ENCODE measurements at places on chromosomes 4 and X.

DNA sequence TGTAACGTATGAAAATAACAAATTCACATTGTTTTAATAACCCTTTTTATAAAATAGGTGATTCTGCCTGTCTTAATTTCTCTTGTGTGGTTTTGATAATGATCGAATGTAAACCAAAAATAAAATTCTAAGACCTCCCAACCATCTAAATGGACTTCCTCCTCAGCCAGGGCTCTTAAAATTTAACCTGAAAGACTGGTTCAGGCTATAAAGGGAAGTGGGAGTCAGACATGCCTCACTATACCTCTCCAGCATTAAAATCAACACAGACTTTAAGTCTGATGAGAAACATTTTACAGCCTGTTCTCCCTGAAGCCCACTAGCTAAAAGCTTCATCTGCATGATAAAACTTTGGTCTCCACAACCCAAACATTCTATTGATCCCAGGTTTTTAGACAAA is 97.6 kb upstream of the STIM2 start:
- no peak for DNase-seq

GRCh38 chr4:83504503-83504902 is 19.6 kb upstream of the ABRAXAS1 start:
- DNase-seq = no peak

DNA sequence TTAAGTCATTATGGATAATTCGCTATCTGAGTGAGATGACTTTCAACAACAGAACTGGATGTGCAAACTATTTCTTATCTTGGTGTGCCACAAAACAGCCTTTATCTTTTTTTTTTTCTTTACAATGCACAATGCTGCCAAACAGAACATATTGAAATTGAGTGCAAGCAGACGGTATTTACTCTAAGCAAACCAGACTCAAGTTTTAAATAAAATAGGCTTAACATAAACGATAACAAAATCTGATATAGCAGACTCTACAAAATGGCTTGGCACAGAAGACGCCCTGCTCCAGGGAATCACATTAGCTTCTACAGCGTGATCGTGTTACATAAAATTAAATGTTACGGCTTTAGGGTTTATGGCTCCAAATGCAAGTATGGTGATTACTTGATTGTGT is 9.6 kb upstream of the STK32B start:
- no peak for DNase-seq

DNA sequence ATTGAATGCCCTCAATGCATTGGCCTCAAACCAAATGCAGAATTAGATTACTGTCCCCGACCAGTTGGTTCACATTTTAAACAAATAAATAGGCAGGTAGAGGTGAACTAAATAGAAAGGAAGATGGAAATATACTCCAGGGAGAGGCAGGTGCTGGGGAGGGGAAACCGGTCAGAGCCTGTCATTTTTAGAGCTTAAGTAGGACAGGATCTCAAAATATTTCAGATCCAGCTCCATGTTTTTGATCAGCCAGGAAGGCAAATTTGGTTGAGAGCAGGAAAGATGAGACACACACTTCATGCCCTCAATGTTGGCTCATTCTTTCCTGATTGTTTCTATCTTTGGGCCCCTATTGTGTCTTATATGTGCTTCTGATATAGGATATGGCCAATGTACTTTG is 206.7 kb downstream of the SHROOM3 start:
- DNase-seq = no peak

GRCh38 chr4:38738940-38739803 is 43.6 kb downstream of the TLR10 start:
- DNase-seq = no peak

DNA sequence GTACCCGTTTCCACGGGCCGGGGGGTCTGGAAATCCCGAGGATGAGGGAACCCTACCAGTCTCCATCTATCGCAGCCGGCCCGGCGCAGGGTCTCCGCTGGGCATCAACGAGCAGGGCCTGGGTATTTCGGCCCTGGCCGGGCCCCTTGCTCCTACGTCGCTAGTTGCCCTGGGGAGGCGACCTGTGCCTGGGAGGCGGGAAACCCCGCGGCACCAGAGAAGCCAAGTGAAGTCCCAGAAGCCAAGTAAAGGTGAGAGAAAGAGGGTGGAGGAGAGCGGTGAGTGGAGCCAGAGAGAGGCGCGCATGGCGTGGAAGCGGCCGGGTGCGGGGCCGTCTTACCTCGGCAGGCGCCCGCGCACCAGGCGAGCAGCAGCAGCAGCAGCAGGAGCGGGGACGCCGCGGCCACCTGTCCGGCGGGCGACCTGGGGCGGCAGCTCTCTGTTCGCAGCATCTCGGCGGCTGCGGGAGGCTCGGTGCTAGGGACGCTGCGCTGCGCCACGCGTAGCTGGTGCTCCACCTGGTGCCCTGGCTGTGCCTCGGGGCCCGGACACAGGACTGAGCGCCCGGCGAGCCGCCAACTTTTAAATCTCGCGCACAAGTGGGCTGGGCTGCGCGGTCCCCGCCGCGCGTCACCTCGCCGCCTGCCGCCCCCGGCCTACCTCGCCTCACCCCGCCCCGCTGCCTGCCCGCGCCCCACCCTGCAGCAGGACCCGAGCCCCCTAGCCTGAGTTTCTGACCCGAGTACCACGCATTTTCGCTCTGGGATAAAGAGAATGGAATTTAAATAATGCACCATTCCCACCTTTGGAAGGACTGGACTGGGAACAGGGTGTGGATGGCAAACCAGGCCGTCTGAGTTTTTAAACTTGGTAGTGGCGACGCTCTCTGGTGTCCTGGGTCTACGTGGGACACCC is at the start of gene NMU:
Gene NMU (minus strand): TSS at position 558 of the 915 bp plus-strand sequence. CDS start 106 bp downstream, at position 452.
- no peak for DNase-seq

- DNase-seq = no peak
Measured at GRCh38 chrX:107686026-107686425, 57.7 kb downstream of the PRPS1 start.

DNA sequence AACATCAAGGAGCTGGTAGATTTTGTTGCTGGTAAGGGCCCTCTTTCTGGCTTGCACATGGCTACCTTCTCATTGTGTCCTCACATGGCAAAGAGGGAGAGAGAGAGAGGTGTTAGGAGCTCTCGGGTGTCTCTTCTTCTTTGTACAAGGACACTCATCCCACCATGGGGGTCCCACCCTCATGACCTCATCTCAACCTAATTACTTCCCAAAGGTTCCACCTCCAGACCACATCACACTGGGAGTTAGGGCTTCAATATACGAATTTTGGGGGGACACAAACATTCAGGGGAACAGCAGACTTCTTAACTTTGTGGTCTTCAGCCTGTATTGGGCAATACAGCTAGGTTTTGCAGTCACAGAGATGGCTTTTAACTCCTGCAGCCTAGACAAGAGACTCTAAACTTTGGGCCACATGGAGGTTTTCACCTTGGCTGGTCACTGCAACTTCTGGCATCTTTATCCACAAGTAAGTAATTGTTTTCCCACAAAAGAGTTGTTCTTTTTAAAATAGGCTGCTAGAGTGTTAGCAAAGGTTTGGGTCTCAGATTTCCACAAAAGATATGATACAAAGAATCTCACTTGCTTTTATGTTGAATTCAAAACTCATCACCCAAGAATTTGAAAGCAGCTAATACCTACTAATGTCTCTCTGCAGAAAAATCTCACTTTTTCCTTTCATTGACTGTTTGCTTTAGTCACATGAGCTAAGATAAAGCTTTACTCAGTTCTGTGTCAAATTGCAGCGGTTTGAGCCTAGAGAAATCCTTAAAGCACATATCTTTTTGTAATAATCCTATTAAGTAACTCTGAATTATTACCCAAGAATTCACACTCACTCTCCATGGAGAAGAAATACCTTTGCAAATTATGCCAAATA is 39.6 kb upstream of the BBS12 start:
- DNase-seq = no peak

DNA sequence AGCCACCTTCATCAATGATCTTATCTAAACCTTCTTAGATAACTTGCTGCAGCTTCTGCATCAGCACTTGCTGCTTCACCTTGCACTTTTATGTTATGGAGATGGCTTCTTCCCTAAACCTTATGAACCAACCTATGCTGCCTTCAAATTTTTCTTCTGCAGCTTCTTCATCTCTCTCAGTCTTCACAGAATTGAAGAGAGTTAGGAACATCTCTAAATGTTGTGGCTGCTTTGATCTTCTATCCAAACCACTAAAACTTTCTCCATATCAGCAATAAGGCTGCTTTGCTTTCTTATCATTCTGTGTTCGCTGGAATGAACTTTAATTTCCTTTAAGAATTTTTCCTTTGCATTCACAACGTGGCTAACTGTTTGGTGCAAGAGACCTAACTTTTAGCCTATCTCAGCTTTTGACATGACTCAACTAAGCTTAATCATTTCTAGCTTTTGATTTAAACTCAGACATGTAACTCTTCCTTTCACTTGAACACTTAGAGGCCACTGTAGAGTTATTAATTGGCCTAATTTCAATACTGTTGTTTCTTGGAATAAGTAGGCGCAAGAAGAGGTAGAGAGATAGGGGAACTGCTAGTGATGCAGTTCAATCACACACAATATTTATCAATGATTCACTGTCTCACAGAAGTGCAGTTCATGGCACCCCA is 36.1 kb upstream of the CORIN start:
- no peak for DNase-seq

GRCh38 chr4:73258436-73258685 is 237 bp downstream of the ANKRD17 start:
- DNase-seq = peak; percentile 38

- DNase-seq = no peak
Measured at GRCh38 chr4:75137302-75137701, 204.4 kb downstream of the PARM1 start.

DNA sequence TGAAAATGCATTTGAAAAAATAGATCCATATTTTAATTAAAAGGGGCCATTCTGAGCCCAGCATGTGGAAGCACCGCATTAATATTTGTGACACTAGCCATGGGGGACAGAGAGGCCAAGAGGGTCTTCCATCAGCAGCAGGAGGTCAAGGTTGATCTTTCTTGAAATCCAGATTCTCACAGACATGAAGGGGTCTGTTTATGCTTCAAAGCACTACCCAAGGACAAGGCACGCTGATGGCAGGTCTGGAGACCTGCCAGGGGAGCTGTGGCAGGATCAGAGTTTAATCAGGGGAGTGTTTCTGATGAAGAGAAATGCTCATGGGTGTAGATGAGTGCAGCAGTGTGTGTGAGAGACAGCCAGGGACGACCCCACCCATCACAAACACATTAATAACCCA is 243.3 kb downstream of the LDB2 start:
- no peak for DNase-seq

DNA sequence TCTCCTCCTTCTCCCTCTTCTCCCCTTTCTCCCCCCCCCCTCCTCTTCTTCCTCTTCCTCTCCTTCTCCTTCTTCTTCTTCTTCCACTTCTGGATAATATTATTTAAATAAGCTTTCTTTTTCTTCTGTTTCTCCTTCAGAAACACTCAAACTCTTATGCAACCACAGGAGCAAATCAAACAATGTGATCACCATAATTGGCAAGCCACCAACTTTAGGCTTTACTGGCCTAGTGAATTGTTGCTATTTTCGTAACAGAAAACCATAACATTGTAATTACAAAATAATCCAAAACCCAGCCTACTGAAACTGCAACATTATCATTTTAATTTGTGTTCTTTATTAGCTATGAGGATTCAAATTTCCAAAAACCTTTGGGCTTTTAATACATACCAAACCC is 14.3 kb downstream of the DCAF8L1 start:
- no peak for DNase-seq

- peak; percentile 33 for DNase-seq
Measured at GRCh38 chr4:123564758-123565346, 168.3 kb downstream of the SPRY1 start.

GRCh38 chrX:87961471-87961870 is 443.9 kb downstream of the KLHL4 start:
- no peak for DNase-seq

- DNase-seq = no peak
Measured at GRCh38 chrX:39953879-39954278, 143.9 kb downstream of the BCOR start.

- DNase-seq = no peak
Measured at GRCh38 chr4:15144249-15144966, 142.1 kb downstream of the CPEB2 start.

DNA sequence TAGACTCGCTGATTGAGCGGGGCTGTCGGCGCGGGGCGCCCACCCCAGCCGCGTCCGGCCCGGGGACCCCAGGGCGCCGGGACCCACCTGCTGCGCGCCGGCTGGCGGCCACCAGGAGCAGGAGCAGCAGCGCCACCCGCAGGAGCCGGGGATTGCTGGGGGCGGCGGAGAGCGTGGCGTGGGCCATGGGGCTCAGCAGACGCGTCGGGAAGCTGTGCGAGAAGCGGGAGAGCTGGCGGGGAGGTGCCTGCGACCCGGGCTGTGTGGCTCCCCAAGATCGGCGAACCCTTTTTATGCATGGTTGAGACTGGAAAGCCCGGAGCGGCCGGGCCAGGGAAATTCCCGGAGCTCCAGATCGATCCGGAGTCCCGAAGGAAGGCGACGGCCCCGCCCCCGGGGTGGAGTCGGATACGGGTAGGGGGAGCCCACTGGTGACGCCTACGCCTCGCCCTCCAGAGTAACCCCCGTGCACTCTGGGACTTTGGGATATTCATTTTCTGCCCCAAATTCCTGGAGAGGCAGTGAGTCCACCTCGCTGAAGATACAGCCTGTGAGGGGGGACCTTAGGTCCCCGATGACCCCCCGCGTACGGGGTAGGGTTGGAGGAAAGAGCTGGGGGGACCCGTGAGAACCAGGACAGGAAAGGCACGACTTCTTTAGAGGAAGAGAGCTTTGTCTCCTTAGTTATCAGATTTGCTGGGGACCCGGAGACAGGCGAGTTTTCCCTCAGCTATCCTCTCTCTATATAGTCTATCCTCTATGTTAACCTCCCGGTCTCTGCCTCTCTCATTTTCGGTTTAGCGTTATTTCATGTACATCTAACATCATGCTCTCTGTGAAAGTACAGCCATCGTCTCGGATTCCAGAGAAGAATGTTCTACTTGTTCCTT is at the start of gene CXCL3:
Gene CXCL3 (minus strand): TSS at position 265 of the 890 bp plus-strand sequence. CDS start 78 bp downstream, at position 187.
- DNase-seq = no peak

GRCh38 chr4:2961811-2962441 is 1.3 kb downstream of the NOP14 start:
- DNase-seq = no peak

DNA sequence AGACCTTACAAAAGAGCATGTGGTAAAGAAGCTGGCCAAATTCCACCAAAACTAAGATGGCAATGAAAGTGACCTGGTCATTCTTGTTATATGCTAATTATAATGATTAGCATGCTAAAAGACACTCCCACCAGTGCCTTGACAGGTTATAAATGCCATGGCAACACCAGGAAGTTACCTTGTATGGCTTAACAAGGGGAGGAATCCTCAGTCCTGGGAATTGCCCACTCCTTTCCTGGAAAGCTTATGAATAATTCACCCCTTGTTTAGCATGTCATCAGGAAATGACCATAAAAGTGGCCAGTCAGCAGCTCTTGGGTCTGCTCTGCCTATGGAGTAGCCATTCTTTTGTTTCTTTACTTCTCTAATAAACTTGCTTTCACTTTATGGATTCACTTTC is 87.9 kb downstream of the UPRT start:
- DNase-seq = no peak

DNA sequence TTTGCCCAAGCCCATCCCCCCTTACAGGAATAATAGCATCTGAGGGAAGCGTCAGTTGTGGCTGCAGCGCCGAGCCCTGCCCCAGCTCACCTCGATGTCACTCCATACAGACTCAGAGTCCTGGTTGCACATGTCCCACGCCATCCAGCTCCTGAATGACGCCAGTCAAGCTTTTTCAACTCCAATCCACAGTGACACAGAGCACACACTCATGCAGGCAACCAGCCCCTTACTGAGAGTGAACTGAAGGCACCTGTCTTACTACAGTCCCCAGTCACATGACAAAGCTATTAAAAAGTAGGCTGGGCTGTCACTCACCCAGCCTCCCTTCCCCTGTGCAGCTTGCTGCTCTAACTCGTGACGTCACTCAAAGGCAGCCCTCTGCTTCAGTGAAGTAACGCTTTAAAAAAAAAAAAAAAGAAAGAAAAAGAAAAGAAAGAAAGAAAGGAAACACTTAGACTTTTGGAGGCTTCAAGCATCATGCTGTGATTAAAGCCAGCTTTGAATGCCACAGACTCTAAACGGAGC is at the start of gene PPARGC1A:
Gene PPARGC1A (minus strand): TSS at position 234 of the 528 bp plus-strand sequence. CDS start 90 bp downstream, at position 144.
- DNase-seq = no peak

Data from HL-60 (cell line).